Stimulated activated CD8-positive, alpha-beta memory T cell treated with anti-CD3 and anti-CD28 coated beads, Interleukin-15, amount 100 ng/mL, for 48 hours (primary cell): ENCODE measurements at places on chromosomes 4 and X.

GRCh38 chr4:186598686-186599085, 43.3 kb upstream of the MTNR1A start:
- DNase-seq = no peak

GRCh38 chr4:123060039-123060770, 137.8 kb upstream of the NUDT6 start:
- no peak for DNase-seq

- no peak for DNase-seq
These were observed 37.2 kb upstream of the FAM9B start for GRCh38 chrX:9071031-9071650.

GRCh38 chrX:727738-728621, 97.4 kb downstream of the SHOX start:
- DNase-seq = no peak

- DNase-seq = no peak
These were observed 29.5 kb upstream of the MSL3 start for GRCh38 chrX:11728556-11728955.

DNA sequence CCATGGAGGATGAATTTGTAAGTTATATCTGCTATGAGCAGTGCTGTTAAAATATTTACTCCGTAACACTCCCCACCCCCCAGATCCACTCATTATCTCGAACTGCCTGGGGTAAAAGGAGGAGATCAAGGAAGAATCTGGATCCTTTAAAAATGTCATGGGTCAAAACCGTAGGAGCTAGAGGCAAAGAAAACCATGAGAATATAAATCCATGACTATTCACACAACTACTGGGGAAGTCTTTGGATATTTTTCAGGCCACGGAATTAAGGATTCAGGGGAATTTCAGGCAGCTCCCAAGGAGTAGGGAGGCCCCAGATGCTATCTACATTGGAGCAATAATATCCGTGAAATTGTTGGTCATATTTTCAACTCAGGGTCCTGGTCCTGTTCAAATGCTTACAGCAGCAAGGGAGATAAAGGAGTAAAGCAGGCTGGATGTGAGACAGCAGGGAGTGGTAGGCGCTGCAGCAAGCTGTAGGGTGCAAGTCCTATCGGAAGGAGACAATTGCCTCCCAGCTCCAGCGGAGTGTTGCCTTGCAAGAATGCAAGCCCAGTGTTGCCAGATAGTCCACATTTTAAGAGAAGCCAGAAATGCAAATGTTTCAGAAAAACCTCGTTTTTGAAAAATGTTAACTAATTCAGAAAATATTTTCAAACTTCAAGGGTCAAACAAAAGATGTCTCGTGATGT, 116.2 kb upstream of the KIT start:
- DNase-seq = no peak

DNA sequence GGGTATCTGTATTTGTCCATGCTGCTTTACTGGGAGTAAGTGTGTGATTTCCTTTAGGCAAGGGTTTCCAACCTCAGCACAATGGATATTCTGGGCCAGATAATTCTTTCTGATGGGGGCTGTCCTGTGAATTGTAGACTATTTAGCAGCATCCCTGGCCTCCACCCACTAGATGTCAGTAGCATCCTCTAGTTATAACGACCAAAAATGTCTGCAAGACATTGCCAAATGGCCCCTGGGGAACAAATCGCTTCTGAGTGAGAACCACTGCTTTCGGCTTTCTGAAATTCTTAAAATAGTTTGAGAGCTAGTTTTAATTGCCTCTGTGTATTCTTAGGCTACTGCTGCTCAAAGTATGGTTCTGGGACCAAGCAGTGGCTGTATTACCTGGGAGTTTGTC, 81.2 kb upstream of the GPM6B start:
- DNase-seq = no peak

DNA sequence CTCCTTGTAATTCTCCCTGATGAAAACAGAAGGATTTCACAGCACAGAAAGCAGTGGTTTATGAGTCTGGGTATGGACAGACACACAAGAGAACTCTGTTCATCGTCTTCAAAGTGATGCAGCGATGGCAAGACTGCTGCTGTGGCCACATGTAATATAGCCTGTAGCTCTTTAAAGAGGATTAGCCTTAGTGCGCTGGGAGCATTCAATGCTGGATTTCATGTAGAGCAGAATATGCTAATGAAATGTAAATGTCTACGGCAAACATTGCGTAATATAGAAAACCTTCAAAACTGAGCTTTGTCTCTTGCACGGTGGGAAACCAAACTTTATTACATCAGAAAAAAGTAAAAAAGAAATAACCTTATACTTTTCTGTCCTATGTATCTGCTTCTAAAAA, 42.9 kb downstream of the ALPK1 start:
- DNase-seq = no peak
